ENCODE measurements at places on chromosomes 6 and 20. TPM values are rescaled to one million over a fixed set of nuclear protein-coding genes. Genes with fewer than 3 reads are reported as not detected.

DNA sequence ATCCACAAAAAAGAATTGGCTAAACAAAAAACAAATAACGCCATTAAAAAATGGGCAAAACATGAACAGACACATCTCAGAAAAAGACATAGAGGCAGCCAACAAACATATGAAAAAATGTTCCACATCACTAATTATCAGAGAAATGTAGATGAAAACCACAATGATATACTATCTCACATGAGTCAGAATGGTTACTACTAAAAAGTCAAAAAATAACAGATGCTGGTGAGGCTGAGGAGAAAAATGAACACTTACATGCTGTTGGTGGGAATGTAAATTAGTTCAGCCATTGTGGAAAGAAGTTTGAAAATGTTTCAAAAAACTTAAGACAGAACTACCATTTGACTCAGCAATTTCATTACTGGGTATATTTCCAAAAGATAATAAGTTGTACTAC is 430.1 kb upstream of the JAG1 start:
- peak; percentile 20 for DNase-seq

- no peak for DNase-seq
Observed at GRCh38 chr6:4384656-4385055, 249.3 kb upstream of the ECI2 start.

DNA sequence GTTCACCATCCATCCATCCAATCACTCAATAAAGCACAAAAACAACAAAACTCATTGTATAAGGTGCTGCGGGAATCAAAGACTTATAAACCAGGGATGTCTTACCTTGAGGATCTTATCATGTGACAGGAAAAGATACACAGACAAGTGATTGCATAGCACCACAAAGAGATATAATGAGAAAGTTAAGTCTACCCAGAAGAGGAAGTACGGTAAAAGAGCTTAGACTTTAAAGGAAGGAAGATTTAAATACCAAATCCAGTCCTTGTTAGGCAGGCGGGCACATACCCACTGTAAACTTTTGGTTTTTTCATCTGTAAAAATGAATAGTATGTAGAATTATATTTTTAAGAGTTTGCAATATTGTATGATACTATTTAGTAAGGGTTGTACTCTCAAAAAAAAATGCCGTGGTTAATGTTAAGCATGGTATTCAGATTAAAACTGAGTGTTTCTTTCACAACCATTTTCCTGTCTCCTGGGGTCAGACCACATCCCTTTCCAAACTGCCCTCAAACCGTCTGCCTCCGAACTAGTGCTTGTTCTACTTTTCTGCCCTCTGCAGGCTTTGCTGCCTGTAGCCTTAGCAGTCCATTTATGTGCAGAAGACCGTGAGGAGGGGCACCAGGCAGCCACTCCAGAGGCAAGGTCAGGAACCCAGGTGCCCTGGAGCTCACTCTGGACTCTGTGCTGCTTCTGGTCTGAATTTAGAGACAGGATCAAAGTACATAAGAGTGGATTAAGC is 179.5 kb upstream of the SYNDIG1 start:
- DNase-seq, result peak; percentile 18

- DNase-seq, result peak; percentile 89
Observed at GRCh38 chr20:58651946-58652605, 993 bp downstream of the STX16 start.

TP53TG5 gene
- not detected for total RNA-seq

WFDC10B gene
- not detected for total RNA-seq

- DNase-seq, result no peak
Observed at GRCh38 chr6:50845499-50846143, 26.9 kb downstream of the TFAP2B start.

DNA sequence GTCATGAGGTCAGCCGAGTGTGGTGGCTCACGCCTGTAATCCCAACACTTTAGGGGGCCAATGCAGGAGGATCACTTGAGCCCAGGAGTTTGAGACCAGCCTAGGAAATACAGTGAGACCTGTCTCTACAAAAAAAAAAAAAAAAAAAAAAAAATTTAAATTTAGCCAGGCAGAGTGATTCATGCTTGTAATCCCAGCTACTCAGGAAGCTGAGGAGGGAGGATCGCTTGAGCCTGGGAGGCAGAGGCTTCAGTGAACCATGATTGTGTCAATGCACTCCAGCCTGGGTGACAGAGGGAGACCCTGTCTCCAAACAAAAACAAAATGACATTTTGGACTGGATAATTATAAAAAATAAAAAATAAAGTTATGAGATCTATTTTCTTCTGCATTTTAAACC is 56.2 kb downstream of the ADGRF1 start:
- DNase-seq, result peak; percentile 83

GRCh38 chr20:51258582-51259165 is 235.8 kb upstream of the KCNG1 start:
- DNase-seq, result peak; percentile 25

CDSN gene
- not detected for total RNA-seq

GRCh38 chr20:60138256-60139220 is 180.3 kb downstream of the CDH26 start:
- no peak for DNase-seq

EGFL8 gene
- 1.6 TPM for total RNA-seq

METTL24 gene
- total RNA-seq, result not detected

Measured in M059J (cell line).